ENCODE measurements at places on chromosomes 1 and 21.

GRCh38 chr1:53266038-53266437 is 27.7 kb upstream of the MAGOH start:
- DNase-seq: no peak

GRCh38 chr1:245129319-245130240 is 25.2 kb upstream of the KIF26B start:
- DNase-seq: peak; percentile 11

DNA sequence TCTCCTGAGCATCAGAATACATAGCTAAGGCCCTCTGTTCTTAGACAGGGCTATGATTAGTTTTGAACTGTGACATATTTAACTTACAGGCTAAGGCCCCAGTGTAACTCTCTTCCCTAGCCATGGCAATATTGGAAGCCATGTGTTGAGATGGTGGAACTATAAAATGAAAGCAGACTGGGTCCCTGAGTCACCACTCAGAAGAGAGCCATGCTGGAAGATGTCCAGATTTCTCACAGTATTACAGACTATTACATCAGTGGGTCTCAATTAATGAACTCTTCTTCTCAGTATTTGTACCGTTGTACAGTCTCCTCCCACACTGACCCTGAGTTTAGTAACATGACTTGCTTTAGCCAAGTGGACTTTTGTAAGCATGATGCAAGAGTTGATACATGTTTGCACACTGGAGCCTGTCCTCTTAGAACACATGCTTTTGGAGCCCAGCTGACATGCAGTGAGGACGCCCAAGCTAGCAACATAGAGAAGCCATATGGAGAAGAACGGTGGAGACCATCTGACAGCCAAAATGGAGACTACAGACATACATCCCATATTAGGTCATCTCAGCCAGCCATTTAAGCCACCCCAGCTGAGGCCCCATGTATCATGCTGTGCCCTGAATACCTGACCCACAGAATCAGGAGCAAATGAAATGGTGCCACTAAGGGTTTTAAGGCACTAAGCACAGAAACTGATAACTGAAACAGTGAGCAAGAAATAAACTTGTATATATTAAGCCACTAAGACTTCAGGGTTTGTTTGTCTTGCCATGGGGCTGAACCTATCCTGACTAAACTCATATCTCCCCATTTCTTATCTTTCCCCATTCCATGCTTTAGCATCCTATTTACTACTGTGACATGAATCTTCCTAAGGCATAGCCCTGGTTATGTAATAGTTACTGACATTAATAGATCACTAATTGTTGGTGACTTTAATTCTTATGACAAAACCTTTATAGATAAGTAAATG is 24.4 kb downstream of the TBX15 start:
- DNase-seq: no peak

DNA sequence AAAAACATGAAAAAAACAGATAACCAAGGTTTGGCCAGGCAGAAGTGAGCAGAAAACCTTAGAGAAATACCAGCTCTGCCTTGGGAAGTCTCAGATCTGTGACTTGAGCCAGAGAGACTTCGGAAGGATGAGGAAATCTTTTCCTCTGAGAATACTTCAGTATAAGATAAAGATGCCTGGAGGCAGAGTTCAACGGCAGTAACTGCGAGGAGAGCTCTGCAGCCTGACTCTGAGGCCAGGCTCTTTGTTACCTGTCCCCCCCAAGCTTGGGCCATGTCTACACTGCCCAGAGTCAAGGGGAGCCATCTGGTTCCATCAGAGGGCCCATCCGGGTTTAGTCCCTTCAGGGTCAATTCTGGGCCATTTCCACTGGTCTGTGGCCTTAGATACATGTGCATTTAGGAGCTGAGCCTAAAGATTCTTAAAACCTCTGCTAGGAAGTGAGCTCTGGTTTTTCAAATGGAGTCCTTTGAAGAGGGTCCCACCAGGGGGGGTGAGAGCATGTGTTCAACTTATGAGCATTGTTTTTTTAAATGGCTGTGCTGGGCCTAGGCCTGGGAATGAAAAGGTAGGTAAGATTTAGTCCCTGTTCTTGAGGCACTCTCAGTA is 8.7 kb downstream of the KIRREL1 start:
- DNase-seq: no peak

DNA sequence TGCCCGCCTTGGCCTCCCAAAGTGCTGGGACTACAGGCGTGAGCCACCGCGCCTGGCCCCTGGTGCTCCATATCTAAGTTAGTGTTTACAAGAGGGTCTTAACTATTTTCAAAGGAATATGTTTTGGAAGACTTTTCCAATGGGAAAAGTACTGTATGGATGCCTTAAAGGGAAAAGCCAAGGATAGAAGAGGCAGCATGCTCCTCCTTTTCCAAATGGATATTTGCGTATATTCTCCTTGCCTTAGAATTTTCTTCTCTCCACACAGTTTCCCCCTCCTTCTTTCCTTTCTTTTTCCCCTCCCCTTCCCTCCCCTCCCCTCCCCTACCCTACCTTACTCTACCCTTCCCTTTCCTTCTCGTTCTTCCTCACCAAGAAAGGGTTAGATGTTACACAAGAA is 29.3 kb upstream of the DOCK7 start:
- no peak for DNase-seq

GRCh38 chr1:67345556-67345955 is 37.9 kb downstream of the IL12RB2 start:
- no peak for DNase-seq

- DNase-seq: no peak
Measured at GRCh38 chr21:15222707-15223106, 157.9 kb upstream of the NRIP1 start.

- DNase-seq: no peak
Measured at GRCh38 chr1:8976338-8976737, 30.7 kb downstream of the CA6 start.

DNA sequence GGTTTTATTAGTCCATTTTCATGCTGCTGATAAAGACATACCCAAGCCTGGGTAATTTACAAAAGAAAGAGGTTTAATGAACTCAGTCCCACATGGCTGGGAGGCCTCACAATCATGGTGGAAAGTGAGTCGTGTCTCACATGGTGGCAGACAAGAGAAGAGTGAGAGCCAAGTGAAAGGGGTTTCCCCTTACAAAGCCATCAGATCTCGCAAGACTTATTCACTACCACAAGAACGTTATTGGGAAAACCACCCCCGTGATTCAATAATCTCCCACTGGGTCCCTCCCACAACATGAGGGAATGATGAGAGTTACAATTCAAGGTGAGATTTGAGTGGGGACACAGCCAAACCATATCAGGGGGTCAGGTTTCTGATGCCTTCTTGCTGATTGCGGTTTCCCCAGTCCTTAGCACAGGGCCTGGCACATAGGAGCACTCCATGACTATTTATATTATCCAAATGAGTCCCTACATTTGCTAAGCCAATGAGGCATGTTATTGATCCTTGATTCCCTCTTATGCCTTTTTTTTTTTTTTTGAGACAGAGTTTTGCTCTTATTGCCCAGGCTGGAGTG is 35.3 kb upstream of the PAXBP1 start:
- no peak for DNase-seq

DNA sequence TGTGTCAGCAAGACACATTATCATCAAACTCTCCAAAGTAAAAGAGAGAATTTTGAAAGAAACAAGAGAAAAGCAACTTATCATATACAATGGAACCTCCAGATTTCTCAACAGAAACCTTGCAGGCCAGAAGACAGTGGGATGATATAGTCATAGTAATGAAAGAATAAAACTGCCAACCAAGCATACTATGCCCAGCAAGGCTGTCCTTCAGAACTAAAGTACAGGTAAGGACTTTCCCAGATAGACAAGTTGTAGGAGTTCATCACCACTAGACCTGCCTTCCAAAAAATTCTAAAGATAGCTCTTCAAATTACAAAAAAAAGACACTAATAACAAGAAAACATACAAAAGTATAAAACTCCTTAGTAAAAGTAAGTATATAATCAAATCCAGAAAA is 33.2 kb upstream of the FOXD3 start:
- no peak for DNase-seq

DNA sequence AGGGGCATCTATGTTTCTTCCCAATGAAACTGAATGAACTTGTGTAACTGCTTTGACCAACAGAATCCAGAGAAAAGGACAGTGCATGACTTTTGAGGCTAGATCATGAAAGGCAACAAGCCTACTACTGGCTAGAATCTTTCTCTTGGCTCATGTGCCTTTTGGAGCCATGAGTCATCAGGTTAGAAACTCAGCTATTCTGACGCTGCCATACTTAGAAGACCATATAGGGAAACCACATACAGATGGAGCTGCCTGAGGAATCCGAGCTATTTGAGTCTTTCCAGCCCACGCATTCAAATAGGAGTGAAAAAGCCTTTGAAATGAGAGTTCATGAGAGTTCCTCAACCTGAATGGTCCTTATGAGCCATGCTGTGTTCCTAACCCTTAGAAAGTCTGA is 738.5 kb upstream of the CHRM3 start:
- no peak for DNase-seq

GRCh38 chr1:157958263-157958662 is 35.2 kb upstream of the KIRREL1 start:
- DNase-seq: no peak

DNA sequence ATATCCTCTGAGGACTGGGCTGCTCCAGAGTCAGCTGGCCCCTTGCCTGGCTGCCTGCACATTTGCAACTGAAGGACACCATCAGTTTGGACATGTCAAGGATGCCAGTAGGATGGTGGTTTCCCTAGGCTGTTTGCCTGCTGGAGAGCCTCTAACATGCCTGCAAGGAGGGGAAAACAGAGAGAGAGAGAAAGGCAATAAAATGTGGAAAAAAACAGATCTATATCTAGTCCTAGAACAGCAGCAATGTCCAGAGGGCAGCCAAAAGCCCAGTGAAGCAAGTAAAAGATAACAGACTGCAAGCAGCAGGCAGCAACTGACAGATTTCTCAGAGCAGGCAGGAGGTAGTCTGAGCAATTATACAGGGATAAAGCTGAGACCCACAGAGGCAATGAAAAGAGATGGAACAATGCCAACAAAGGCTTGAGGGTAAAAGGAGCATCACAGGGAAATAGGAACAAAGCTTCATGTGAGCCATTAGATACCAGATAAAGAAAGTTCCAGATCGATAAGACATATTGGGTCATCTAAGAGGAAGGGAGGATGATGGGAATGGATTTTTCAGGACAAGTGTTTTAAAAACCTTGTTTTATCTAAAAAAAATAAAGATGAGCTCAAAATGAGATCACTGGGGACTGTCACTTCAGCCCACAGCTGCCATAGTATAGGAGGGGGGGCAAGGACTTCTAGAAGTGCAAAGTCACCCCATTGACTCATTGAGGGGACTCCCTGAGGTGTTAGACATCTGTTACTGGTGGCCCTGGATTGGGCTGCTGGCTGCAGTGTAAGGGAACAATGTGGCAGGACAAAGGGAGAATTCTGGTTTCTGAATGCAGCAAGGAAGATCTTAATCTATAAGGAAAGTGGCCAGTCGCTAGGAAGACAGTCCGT is 38.6 kb upstream of the GADD45A start:
- DNase-seq: no peak

DNA sequence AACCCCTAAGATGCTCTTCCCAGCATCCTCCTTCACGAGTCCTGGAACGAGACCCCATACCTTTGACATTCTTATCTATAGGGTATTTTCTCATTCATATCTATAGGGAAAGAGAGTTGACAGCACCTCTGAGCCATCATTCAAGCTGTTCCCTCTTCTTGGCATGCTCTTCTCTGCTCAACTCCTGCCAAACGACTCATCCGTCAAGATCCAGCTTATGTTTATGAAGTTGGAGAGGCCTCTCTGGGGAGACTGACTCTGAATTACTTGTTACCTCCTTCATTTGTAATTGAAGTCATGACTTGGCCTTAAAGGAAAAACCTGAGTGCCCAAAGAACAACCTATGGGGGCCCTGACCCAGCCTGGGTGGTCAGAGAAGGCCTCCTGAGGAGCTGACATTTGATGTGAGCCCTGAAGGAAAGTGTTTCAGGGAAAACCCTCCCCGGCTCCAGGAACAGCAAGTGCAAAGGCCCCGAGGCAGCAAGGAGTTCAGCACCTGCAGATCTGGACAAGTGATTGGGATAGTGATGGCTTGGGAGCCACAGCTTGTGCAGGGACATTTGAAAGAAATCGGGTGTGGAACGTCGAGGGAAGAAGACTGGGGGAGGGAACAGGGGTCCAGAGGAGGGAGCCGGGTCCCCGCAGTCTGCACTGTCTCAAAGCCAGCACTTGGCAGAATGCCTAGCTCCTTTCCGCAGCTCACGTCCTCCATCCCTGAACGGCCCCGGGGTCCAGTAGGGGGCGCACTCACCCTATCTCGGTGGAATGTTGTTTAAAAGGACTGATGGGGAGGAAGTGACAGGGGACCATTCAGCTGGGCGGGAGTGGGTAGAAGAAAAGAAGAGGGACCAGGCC is 14.0 kb upstream of the CDA start:
- no peak for DNase-seq

DNA sequence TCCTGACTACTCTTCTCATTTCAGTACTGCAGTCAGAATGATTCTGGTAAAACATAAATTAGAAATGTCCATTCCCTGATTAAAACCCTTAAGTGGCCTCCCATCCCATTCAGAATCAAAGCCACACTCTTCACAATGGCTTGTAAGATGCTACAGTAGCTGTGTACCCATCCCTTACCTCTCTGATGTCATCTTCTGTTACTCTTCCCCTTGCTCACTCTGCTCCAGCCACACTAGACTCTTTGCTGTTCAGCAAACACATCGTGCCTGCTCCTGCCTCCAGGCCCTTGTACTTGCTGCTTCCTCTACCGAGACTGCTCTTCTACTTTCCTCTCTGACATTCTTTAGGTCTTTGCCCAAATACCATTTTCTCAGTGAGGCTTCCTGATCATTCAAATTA is 4.3 kb upstream of the GPX7 start:
- no peak for DNase-seq

- no peak for DNase-seq
Measured at GRCh38 chr1:209844695-209845407, 17.1 kb downstream of the UTP25 start.

GRCh38 chr1:22849770-22850169 is 122.9 kb downstream of the LACTBL1 start:
- DNase-seq: no peak
